ENCODE measurements at places on chromosomes 6 and 20. TPM values are rescaled to one million over a fixed set of nuclear protein-coding genes. Genes with fewer than 3 reads are reported as not detected.

DNA sequence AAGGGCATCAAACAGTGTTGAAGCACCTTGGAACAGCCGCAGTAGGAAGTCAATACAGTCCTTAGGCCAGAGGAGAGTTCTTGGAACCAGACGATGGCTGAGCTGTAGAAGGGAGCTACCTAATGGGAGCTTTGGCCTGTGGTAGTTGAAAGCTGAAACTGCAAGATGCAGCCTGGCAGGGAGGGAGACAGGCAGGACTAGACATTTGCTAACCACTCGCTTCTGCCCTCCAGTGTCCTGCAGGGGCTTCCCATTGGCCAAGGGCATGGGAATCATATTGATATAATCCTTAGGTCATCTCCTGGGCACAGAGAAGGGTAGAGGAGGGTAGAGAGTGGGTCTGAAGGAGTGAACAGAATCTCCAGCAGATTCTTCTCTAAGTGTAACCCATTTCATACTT is 60.4 kb downstream of the TPD52L1 start:
- H3K27me3 ChIP-seq: no peaks in the 10 kb centered on the region
- H3K36me3 ChIP-seq: no peaks in the 10 kb centered on the region
- no peaks in the 10 kb centered on the region for H3K4me1 ChIP-seq
- no peak overlapping the region for H3K27ac ChIP-seq

- DNase-seq: no peak
- no peak overlapping the region for H3K27ac ChIP-seq
- H3K4me3 ChIP-seq: no peak overlapping the region
These were observed 4.5 kb downstream of the LAMA5 start for GRCh38 chr20:62362590-62362940.

GRCh38 chr20:32195581-32195980 is 12.0 kb downstream of the PLAGL2 start:
- H3K4me1 ChIP-seq: peaks cover 1% of the 10 kb centered on the region
- peaks cover 54% of the 10 kb centered on the region for H3K36me3 ChIP-seq
- no peak overlapping the region for H3K4me3 ChIP-seq
- no peak overlapping the region for H3K27ac ChIP-seq

DNA sequence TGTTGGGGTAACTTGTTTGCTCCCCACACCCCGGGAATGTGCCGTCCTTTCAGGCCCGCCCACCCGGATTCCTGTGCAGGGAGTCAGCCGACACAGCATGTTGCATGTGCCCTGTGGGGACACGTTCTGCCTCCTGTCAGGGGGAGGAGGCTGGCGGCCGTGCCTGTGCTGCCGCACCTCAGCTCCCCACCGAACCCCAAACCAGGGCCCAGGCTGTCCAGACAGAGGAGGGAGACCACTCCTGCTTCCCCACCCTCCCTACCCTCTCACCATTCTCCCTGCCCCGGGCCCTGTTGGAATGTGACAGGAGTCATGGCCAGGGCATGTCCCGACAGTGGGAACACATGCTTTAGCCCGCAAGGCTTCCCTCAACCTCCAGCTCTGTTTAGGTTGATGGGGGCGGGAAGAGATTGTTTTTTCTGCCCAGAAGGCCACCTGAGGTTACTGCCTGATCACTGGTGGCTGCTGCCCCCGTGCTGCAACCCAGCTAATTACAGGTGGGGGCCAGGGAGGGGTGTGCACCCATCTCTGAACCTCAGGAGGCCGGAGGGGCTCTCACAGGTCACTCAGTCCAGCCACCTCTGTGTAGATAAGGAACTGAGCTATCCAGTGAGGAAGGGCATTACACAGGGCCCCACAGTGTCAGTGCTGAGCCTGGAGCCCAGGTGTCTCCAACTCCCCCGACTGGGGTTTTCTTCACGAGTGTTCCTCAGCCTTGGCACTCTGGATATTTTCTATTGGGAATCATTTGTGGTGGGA is 13.6 kb downstream of the LRRC73 start:
- peaks cover 45% of the 10 kb centered on the region for H3K36me3 ChIP-seq
- peaks cover 27% of the 10 kb centered on the region for H3K4me1 ChIP-seq
- no peak for DNase-seq
- H3K27ac ChIP-seq: no peak overlapping the region
- no peaks in the 10 kb centered on the region for H3K27me3 ChIP-seq

- DNase-seq: no peak
- H3K27ac ChIP-seq: no peak overlapping the region
- H3K36me3 ChIP-seq: peaks cover 24% of the 10 kb centered on the region
- H3K4me1 ChIP-seq: peaks cover 14% of the 10 kb centered on the region
- H3K4me3 ChIP-seq: no peak overlapping the region
- no peaks in the 10 kb centered on the region for H3K27me3 ChIP-seq
These were observed 12.9 kb downstream of the TAGAP start for GRCh38 chr6:159031846-159032245.

GRCh38 chr20:49479785-49480184 is 2.7 kb downstream of the KCNB1 start:
- peaks cover 39% of the 10 kb centered on the region for H3K27me3 ChIP-seq
- H3K27ac ChIP-seq: no peak overlapping the region
- DNase-seq: no peak
- no peaks in the 10 kb centered on the region for H3K36me3 ChIP-seq
- H3K4me1 ChIP-seq: peaks cover 22% of the 10 kb centered on the region
- no peak overlapping the region for H3K4me3 ChIP-seq

DNA sequence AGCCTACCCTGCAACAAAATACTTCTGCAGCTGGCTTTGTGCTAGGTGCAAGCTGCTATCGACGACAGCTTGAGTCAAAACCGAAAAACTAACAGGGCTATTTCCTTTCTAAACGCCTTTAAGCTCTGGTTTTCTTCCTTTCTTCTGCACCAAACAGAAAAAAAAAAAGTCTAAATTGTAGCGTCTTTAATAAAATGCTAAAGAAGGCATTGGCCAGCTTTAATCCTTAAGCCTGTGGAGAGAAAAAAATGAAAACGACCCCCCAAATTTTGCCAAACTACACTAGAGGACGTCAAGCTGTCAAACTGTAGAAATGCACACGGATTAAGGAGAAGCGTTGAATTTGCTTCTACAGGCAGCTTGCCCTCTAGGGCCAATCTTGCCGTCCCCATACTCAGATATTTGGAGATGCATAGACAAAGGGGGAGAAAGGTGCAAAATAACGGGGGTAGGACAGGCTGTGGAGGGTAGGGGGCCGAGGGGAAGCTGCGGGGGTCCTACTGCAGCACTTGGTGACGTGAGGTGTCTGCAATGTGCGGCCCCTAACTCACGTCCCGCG is 1.4 kb upstream of the NRN1 start:
- H3K27me3 ChIP-seq: peaks cover 77% of the 10 kb centered on the region
- H3K4me3 ChIP-seq: peak overlapping the region; percentile 47
- DNase-seq: no peak
- H3K4me1 ChIP-seq: peaks cover 54% of the 10 kb centered on the region
- H3K36me3 ChIP-seq: no peaks in the 10 kb centered on the region

- H3K4me1 ChIP-seq: peaks cover 16% of the 10 kb centered on the region
- no peak overlapping the region for H3K27ac ChIP-seq
- H3K27me3 ChIP-seq: peaks cover 71% of the 10 kb centered on the region
- no peaks in the 10 kb centered on the region for H3K36me3 ChIP-seq
These were observed 6.5 kb upstream of the RAET1G start for GRCh38 chr6:149929422-149929821.

DNA sequence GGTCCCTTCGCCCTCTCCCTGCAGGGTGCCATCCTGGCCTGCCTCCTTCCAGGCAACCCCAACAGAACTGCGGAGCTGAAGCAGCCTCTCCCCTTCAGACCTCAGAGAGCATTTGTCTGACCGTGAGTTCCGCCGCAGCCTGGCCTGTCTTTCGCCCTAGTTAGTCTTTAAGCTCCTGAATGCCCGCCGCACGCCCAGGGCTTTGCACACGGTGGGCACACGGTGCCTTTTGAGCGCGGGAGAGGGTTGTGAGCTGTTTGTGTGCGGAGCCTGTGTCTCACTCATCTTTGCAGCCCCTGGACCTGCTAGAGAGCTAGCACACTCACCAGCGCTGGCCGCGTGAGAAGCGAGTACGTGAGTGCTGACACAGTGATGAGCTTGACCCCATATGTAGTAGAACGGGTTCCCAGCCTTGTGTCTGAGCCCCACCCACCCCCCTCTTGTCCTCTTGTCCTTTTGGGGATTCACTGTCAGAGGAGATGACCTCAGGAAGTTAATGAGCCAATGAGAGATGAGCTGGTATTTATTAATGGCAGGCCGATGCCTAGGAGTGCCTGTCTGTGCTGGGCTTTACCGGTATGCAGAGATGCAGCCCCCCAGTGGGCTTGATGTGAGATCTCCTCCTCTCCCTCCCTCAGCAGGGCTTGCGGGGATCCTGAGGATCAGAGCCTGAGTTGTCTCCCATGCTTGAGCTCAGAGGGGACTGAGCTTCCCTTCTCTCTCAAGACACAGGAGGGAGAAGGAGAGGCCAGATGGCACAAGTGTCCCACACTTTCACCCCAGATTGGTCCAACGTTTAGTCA is 249.2 kb downstream of the FARS2 start:
- no peaks in the 10 kb centered on the region for H3K36me3 ChIP-seq
- DNase-seq: no peak
- H3K4me3 ChIP-seq: no peak overlapping the region
- H3K4me1 ChIP-seq: peaks cover 14% of the 10 kb centered on the region

DNA sequence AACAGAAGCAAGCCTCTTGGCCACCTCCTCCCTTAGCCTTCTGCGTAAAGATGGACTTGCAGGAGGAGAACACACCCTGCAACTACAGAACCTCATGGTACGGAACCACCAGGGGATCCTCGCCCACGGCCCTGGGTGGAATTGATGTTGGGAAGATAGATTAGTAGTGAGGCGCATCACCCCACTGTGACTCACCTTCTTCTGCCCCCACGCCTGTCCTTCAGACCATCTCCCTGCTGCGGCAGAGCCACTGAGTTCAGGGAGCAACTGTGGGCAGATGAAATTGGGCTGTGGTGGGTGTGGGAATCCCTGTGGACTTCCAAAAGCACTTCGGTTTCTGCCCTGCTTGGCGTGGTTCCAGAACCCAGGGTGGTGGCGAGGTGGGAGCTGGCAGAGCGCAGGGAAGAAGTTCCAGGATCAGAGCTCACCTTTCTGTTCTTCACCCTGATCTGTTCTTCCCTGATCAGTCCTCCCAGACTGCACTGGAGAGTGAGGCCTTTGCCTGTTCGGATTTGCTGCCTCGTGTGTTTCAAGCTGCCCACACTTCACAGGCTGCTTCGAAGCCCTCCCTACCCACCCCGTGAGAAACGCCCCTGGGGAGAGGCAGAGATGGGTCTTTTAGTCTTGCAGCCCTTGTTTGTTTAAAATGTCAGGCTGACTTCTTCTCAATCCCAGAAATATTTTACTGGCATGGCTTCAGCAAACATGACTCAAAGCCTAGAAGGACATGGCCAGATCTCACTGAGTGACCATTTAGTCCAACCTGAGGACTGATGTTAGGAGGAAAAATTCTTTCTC is 92.8 kb upstream of the MLN start:
- no peaks in the 10 kb centered on the region for H3K36me3 ChIP-seq
- no peak overlapping the region for H3K27ac ChIP-seq
- H3K4me3 ChIP-seq: no peak overlapping the region
- no peaks in the 10 kb centered on the region for H3K27me3 ChIP-seq

DNA sequence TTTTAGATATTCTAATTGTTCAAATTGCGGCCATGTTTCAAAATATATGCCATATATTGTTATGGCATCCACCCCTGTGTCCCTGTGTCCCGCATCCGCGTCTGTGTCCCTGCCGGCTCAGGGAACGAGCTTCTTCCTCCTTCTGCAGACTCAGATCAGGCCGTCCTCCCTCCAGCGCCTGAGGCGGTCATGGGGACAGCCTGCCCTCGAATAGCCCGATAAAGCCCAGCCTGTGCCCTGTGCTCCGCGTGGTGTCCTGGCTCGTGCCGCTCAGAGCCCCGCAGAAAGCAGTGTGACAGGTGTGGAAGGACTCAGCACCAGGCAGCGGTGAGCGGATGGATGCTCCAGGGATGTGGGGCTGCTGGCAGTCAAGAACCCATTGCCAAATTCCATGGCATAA is 663.4 kb upstream of the DEFB115 start:
- no peak overlapping the region for H3K27ac ChIP-seq
- H3K27me3 ChIP-seq: no peaks in the 10 kb centered on the region
- H3K36me3 ChIP-seq: no peaks in the 10 kb centered on the region
- H3K4me1 ChIP-seq: no peaks in the 10 kb centered on the region

DNA sequence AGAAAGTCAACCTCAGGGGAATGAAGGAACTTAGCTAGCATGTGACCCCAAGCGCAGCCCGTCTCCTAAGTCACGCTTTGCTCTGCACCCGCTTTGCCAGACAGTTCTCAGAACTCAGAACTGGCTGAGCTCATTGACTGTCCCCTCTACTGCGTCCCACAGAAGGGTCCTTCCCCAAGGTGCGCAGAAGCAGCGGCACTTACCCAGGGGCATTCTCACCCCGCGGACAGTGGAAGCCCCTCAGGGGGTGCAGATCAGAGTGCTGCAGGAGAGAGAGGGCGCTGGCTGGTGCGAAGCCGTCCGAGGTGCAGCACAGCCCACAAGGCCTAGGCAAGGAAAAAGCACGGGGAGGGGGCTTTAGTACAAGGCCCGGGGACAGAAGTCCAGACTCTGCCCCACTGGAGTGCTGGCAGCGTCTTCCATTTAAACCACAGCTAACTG is 807 bp downstream of the SNHG17 start:
- peak; percentile 50 for DNase-seq
- peaks cover 30% of the 10 kb centered on the region for H3K4me1 ChIP-seq
- peak overlapping the region; percentile 85 for H3K4me3 ChIP-seq
- H3K27ac ChIP-seq: peak overlapping the region; percentile 78

GRCh38 chr6:53165293-53165692 is 16.7 kb upstream of the GCM1 start:
- H3K27ac ChIP-seq: no peak overlapping the region
- no peaks in the 10 kb centered on the region for H3K27me3 ChIP-seq
- H3K36me3 ChIP-seq: no peaks in the 10 kb centered on the region
- no peaks in the 10 kb centered on the region for H3K4me1 ChIP-seq
- no peak for DNase-seq

ZFP57 gene
- not detected for total RNA-seq

MYB gene
- 2.0 TPM for total RNA-seq

FOXF2 gene
- not detected for total RNA-seq

TREML1 gene
- total RNA-seq: not detected

GMPR gene
- 0.63 TPM for total RNA-seq

TRIM38 gene
- 17.0 TPM for total RNA-seq

KCNS1 gene
- not detected for total RNA-seq

OR2B6 gene
- total RNA-seq: not detected

MSH5 gene
- total RNA-seq: 13.7 TPM

CEP85L gene
- 80.7 TPM for total RNA-seq

PLCB4 gene
- total RNA-seq: 0.06 TPM

HLA-DRB5 gene
- total RNA-seq: 12.6 TPM

MCCD1 gene
- total RNA-seq: not detected

GATA5 gene
- total RNA-seq: not detected
